ENCODE measurements at places on chromosomes 1 and 21. TPM values are rescaled to one million over a fixed set of nuclear protein-coding genes. Genes with fewer than 3 reads are reported as not detected.

SAMD13 gene
- total RNA-seq: 0.14 TPM

AGO3 gene
- 14.4 TPM for total RNA-seq

SIPA1L2 gene
- total RNA-seq: 21.4 TPM

LCE2C gene
- not detected for total RNA-seq

CFAP126 gene
- not detected for total RNA-seq

KDF1 gene
- total RNA-seq: not detected

IL12RB2 gene
- not detected for total RNA-seq

LRRC38 gene
- not detected for total RNA-seq

SH3BGRL3 gene
- total RNA-seq: 32.0 TPM

RNU1-4 gene
- under 0.01 TPM for total RNA-seq

PLA2G5 gene
- total RNA-seq: not detected

MMEL1 gene
- not detected for total RNA-seq

All from placental pericyte (primary cell).